ENCODE measurements at places on chromosomes 4 and X. TPM values are rescaled to one million over a fixed set of nuclear protein-coding genes. Genes with fewer than 3 reads are reported as not detected.

- DNase-seq, result no peak
These were observed 2.9 kb downstream of the KIF4A start for GRCh38 chrX:70292788-70293187.

DNA sequence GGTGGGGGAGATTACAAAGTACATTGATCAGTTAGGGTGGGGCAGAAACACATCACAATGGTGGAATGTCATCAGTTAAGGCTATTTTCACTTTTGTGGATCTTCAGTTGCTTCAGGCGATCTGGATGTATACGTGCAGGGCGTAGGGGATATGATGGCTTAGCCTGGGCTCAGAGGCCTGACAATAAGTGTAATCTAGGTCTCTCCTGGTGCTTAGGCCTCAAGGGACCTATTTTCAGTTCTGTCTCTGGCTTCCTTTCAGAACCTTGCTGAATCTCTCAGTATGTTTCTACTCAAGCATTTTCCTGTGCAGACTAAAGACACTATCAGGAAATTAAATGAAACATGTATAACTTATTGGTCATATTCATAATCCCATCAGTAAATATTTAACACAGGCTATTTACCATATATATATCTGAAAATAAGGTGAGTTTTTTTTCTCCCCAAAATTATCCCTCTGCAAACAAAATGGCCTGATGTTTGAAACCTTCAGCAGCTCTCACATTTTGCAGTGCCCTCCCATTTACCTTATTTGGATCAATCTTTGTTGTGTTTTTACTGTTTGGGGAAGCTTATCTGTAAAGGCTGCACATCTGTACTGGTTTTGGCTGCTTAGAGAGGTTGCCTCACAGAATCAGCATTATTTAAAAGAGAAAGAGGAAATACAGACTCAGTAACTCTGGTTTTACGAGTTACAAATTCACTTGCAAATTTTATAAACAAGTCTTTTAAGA is 2.3 kb upstream of the ZCCHC4 start:
- no peak for DNase-seq

GRCh38 chr4:132384709-132385108 is 764.4 kb upstream of the PCDH10 start:
- no peak for DNase-seq

GRCh38 chr4:118120120-118120760 is 86.0 kb downstream of the NDST3 start:
- DNase-seq, result no peak

DNA sequence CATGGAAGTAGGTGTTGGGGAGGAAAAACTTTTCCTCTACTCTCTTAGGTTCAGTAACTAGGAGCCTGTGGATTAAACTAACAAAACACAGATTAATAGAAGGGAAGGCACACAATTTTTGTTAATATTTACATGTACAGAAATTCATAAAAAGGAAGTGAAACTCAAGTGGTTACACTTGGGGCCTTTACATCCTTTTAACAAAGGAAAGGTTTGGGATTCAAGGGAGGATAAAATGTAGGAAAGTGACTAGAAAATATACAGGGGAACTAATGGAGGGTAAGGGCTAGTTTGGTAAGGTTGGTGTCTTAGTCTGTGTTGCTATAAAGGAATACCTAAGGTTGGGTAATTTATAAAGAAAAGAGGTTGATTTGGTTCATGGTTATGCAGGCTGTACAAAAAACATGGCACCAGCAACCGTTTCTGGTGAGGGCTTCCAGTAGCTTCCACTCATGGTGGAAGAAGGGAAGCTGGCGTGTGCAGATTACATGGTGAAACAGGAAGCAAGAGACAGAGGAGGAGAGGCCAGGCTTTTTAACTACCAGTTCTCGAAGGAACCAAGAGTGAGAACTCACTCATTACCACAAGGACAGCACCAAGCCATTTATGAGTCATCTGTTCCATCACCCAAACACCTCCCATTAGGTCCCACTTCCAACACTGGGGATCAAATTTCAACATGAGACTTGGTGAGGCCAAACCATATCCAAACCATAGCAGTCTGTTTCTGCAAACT is 124.4 kb downstream of the CHRDL1 start:
- peak; percentile 87 for DNase-seq

DNA sequence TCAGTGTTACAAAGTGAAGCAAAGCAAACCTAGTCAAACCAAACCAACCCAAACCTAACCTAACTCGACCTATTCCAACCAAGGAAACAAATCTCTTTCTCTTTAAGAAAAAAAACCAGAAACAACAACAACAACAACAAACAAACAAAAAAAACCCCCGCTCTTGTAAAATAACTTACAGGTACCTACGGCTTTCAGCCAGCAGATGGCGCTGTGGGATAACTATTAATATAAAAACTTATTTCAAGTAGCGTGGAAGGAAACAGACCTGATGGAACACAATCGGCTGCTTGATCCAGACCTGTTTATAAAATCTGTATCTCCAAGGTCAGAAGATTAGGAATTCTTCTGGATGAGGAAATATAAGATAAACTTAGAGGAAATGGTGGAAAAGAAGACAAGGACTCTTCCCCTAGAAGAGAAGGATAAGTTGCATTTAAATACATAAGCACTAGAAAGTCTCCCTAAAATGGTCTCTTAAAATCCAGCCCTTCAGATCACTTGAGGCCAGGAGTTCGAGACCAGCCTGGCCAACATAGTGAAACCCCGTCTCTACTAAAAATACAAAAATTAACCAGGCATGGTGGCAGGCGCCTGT is 34.4 kb upstream of the CDKL5 start:
- peak; percentile 49 for DNase-seq

DNA sequence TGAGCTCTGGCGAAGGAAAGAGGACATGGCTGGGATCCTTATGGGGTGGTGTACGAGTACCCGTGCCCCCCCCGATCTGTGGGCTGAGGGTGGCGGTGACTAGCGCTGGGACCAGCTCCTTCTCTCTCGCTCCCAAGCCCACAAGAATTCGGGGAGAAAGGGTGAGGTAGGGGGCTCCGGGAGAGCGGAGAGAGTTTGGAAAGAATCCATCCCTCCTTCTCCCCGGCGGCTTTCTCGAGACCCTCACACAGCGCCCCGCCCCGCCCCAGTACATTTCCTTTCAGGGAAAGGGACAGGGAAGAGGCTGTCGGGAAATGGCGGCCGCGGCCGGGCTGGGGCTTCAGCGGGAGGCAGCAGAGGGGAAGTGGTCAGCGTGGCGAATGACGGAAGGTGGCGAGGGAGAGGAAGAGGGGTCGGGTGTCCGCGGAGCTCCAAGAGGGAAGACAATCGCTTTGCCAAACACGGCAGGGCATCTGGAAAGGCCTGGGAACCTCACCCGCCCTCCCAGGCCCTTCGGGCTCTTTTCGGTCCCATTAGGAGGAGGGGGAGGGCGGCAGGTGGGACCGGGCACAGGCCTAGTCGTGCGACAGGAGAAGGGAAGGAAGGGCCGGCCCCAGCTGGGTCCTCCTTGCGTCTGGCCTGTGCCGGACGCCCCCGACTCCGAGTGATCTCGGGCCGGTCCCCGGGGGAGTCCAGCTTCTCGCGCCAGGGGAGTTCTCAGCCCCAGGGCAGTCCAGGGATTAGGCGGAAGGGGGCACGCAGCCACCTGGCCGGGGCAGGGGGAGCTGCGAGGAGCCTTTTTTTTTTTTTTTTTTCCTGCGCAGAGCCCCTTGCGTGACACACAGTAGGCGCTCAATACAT is 10.2 kb downstream of the HNRNPH2 start:
- peak; percentile 49 for DNase-seq

DNA sequence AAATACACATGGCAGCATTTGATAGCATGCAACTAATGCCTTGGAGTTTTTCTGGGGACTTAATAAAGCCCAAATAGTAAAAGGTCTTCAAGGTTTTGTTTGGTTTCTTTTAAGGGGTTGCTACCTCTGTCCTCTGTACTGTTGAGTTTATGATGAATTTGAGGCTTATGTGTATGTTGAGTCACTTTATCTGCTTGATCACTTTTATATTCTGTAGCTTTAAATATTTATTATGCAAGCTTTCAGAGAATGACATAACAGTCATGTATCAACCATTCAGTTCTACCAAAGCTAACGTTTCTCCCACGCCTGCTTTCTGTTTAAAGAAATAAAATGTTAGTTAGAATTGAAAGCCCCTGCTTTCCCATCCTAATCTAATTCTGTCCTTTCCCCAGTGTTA is 122.2 kb downstream of the NHS start:
- no peak for DNase-seq

- peak; percentile 5 for DNase-seq
These were observed 93.0 kb downstream of the ZXDA start for GRCh38 chrX:57817302-57817701.

GRCh38 chrX:130974323-130974722 is 71.3 kb upstream of the ENOX2 start:
- peak; percentile 87 for DNase-seq

DNA sequence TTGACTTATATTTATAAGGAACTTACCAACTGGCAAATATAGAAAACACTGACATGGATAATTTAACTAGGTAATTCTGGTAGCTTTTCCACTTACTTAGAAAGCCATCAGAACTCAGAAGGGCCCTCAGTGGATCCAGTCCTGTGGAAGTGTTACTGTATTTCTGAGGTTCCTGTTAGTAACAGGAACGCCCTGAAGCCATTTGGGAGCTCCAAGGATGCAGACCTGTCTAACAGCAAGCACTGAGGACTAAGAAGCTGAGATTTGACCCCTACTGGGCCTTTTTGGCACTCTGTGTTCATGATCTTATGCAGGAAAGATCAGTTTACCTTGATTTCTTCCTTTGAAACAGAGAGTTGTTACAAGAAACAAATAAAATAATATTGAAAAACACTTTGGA is 46.0 kb upstream of the TLL1 start:
- peak; percentile 17 for DNase-seq

GRCh38 chrX:53440621-53441517 is 6.7 kb upstream of the HSD17B10 start:
- peak; percentile 65 for DNase-seq

DNA sequence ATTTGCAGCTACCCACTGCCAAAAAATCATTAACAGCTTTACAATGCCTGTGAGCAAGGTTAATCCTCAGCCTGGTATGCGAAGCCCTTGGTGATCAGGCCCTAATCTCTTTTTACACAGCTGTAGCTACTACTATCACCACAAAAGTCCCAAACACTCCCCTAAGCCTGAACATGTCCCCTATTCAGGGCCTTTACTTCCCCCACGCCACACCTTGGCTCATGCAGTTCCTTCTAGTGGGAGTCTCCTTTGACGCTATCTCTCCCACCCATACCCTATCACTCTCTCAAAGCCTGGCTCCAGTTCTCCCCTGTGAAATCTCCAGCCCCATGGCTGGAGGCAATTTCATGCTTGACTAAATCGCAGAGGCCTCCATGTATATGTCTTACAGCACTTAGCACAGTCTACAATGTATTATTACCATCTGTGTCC is 90.6 kb upstream of the CBR4 start:
- no peak for DNase-seq

- DNase-seq, result no peak
These were observed 118.4 kb downstream of the DTHD1 start for GRCh38 chr4:36399762-36400353.

DNA sequence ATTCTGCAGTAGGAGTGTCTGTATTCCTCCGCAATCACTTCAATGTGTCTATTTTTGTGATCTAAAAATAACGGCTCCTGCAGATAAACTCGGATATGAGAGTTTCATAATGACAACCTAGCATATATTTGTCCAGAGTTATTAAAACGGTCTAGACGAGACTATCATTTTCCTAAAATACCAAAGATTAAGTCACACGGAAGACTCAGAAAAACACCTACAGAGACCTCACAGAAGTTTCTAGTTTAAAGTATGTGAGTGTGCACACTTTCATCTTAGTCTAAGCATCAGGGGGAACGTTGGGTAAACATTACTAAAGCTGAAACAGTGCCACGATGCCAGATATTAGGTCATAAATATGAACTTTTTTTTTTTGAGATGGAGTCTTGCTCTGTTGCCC is 156.9 kb downstream of the AFAP1 start:
- no peak for DNase-seq

GRCh38 chr4:120354381-120354780 is 287.7 kb upstream of the MAD2L1 start:
- no peak for DNase-seq

DNA sequence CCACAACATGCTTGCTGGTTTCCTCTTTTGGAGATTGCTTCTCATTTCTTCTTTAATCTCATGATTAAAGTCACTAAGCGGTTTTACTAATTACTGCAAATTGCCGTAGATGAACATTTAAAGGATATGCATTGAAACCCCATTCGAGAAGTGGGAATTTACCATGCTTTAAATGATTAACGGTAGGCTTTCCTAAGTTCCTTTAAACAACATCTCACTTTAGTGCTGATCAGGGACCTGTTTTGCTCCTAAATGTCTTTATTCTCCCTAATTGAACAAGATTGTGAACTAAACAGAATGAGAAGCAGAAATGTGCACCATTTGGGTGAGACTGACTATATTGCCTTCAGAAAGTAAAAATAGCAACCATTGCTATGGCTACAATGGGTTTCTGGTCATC is 430.3 kb downstream of the GALNTL6 start:
- DNase-seq, result no peak

- no peak for DNase-seq
These were observed 9.3 kb downstream of the STX18 start for GRCh38 chr4:4532371-4533154.

- no peak for DNase-seq
These were observed 68.1 kb upstream of the DUSP21 start for GRCh38 chrX:44775726-44776125.

DNA sequence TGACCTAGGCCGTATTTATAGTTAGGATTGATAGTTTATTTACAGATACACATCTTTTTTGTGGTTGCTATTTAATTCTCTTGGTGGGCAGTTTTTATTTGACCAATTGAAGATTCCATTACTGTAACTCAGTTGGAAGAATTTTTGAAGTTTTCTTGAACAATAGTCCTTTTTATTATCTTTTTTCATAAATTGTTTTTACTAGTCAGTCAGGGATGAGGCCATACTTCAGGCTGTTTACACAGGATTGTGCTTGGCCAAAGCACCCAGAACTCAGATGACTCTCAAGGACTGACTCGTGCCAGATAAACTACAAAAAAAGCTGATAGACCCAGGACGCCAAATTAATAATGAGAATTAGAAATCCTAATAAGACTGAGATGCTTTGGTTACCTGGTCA is 7.0 kb downstream of the HERC3 start:
- peak; percentile 71 for DNase-seq

GRCh38 chr4:39761005-39761667 is 63.2 kb downstream of the UBE2K start:
- no peak for DNase-seq

- DNase-seq, result no peak
These were observed 178.2 kb downstream of the FAT4 start for GRCh38 chr4:125492957-125493356.

Gene FAM149A
- total RNA-seq, result not detected

Gene ADH4
- total RNA-seq, result not detected

Gene SEL1L3
- total RNA-seq, result 9.1 TPM

Gene CTAG1B
- total RNA-seq, result not detected

Gene AR
- 4.2 TPM for total RNA-seq

Gene TMEM150C
- total RNA-seq, result 1.8 TPM

Gene DOK7
- 3.1 TPM for total RNA-seq

Gene TCEAL7
- total RNA-seq, result 5.2 TPM

Gene CENPVL1
- not detected for total RNA-seq

Gene GABRA4
- 0.05 TPM for total RNA-seq

Gene TXK
- total RNA-seq, result 0.69 TPM

Gene VSIG4
- not detected for total RNA-seq
